ENCODE measurements at places on chromosomes 7 and 10. TPM values are rescaled to one million over a fixed set of nuclear protein-coding genes. Genes with fewer than 3 reads are reported as not detected.

DNA sequence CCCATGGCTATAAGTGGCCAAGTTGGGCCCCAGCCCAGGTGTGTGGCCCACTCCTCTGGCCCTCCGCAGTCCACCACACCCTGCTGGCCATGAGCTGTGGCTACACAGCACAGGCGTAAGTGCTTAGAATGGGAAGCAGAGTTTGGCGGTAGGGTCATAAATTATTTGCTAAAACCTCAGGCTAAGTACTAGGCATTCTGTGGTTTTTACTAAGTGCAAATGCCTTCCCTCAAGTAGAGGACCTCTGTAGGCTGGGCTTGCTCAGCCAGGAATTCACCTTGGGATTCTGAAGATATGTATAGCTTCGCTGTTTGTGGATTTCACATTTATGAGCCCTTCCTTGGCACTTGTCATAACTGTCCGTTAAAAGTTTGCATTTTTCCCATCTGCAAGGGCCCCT, 44.8 kb upstream of the LOXL4 start:
- DNase-seq, result no peak

GRCh38 chr10:103353281-103353680, 2.3 kb upstream of the PCGF6 start:
- DNase-seq, result no peak

DNA sequence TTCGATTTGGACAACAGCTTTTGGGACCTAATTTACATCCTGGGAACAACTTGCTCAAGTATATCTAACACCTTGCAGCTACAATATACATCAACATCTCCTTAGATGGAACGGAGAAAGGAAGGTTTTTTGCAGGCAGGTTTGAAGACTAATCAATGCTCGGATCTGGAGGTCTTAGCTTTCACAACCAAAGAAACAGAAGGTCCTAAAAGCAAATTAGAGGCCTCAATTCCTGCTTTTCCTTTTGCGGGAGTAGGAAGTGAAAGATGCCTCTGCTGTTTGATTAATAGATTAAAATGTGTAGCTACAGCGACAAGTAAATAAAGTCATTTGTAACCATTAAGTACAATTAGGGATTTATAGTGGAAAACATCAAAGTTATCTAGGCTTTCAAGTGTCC, 3.7 kb upstream of the SP8 start:
- no peak for DNase-seq

DNA sequence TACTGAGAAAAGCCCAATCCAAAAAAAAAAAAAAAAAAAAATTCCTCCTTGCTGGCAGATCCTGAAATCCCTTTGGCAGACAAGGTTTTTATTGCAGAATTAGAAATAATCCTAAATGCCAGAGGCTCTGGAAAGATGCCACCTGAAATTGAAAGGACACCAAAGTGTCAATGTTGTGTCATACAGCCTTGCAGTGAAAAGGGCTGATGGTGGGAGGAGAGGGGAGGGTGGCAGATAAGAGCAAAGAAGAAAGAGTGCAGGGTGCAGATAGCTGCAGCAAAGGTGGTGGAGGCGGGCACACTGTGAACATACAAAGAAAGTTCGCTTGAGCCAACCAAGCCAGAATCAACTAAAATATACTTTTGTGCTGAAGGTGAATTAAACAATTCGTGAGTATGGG, 8.2 kb upstream of the OPTN start:
- DNase-seq, result no peak

- no peak for DNase-seq
These were observed at the start of gene MYO3A for GRCh38 chr10:25933653-25934608. Gene MYO3A, plus strand, starts transcription at chr10:25934229. Its CDS starts 17,882 bp downstream, at chr10:25952111.

DNA sequence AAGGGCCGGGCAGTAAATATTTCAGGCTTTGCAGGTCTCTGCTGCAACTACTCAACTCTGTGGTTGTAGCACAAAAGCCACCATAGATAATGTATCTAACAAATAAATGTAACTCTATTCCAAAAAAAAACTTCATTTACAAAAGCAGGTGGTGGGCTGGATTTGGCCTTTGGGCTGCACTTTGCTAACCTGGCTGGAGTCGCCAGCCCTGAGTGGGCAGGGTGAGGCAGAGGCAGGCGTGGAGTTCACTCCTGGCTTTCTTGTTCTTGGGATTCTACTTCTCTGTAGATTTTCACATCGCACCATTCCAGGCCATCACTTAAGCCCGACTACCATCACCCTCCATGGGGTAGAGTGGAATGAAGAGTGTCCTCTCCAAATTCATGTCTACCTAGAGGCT, 367.6 kb upstream of the MGMT start:
- DNase-seq, result no peak

GRCh38 chr7:74292757-74293576, 3.8 kb downstream of the CLIP2 start:
- no peak for DNase-seq

GRCh38 chr7:48004638-48005037, 24.3 kb downstream of the SUN3 start:
- DNase-seq, result no peak

- DNase-seq, result no peak
These were observed 296.6 kb downstream of the PLXNA4 start for GRCh38 chr7:132279718-132280117.

DNA sequence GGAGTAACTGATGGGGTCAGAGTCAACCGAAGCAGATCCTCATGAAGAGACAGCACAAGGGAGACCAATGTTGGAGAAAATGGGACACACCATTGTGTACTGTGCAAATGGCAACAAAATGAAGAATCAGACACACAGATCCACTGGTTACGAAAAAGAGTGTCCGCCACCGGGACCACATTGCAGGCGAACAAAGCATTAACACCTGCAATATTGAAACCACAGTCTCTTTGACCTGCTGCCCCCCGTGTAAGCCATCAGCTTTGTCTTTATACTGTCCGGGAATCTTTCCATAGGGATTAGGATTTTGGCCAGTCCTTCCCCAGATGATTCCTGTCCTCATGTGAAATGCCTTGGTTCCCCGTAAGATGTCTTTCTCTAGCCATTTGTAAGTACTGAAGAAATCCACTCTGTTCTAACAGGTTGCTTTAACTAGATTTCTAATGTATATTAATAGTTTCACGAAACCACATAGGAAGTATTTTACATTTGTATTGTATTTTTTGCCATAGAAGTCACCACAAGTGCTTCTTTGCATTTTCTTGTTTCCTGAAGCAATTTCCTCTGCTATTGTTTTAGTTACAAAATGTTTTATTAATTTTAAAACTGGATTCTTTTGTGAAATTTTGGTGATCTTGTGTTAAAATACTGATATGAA, 140.8 kb upstream of the NFE2L3 start:
- DNase-seq, result no peak

DNA sequence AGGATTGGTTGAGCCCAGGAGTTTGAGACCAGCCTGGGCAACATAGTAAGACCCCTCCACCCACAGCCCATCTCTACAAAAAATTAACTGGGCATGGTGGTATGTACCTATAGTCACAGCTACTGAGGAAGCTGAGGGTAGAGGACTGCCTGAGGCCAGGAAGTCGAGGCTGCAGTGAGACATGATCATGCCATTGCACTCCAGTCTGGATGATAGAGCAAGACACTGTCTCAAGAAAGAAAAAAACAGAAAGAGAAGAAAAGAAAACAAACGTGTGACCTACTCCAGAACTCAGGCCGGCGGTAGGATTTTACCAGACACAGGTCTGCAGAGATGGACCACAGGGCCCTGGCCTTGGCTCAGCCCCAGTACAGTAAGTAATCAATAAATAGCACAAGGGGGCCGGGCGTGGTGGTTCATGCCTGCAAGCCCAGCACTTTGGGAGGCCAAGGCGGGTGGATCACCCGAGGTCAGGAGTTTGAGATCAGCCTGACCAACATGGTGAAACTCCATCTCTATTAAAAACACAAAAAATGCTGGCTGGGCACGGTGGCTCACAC, 35.4 kb upstream of the TNRC18 start:
- DNase-seq, result no peak

- no peak for DNase-seq
These were observed 153.9 kb upstream of the PCBD1 start for GRCh38 chr10:71042216-71042615.

DNA sequence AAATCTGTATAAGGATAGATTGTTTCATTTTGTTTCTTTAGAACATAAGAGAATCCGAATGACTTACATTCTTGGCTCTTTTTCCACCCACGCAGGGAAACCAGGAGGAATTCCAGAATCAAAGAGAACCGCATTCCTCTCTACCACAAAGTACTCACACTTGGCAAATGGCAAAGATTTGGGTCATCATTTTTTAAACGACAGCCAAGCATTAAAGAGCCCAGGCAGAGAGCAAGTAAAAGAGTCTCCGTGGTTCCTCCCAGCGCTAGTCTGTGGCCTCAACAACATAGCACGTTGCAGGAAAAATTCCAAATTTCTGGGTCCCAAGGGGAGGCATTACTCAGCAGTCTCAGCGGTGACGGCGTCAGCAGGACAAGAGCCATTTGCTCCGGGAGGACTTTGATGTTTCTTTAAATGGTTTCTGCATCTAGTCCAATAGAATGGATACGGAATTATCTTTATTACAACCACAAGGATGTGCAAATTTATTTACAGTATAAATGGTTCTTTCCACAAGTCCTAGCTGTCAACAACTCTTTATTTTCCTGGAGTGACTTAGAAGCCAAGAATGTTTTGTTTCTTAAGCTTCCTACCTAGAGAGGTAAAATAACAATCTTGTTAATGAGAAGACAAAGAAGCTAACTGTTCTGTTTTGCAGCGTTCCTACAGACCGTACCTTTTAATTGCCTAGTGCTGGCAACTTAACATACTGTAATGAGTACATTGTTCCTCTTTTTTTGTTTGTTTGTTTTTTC, 232.5 kb downstream of the SKIDA1 start:
- peak; percentile 77 for DNase-seq

DNA sequence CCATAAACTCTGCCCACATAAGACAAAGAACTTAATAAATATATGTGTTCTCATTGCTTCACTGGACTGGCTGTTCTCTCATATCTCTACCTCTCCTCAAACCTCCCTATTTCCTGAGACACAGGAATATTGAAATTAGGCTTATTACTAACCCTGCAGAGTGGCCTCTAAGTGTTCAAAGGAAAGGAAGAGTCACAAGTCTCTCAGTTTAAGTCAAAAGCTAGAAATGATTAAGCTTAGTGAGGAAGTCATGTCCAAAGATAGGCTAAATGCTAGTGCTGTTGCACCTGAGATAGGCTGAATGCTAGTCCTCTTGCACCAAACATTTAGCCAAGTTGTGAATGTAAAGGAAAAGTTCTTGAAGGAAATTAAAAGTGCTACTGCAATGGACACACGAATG, 41.1 kb downstream of the GNAI1 start:
- DNase-seq, result no peak

DNA sequence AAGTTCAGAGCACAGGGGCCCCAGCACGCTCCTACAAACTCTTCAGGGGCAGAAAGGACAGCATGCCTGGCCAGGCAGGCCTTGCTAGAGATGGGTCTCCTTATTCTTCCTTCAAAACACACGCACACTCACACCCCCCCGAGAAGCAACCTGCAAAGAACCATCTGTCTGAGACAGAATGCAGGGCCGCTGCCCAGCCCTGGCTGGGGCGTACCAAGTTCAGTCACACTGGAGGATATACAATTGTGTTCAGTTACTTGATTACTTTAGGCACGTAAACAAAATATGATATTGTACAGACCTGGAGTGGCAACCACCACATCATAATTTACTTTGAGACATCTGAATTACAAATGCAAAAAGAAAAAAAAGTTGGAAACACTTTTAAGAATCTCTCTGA, 5.7 kb downstream of the FAM53B start:
- no peak for DNase-seq

DNA sequence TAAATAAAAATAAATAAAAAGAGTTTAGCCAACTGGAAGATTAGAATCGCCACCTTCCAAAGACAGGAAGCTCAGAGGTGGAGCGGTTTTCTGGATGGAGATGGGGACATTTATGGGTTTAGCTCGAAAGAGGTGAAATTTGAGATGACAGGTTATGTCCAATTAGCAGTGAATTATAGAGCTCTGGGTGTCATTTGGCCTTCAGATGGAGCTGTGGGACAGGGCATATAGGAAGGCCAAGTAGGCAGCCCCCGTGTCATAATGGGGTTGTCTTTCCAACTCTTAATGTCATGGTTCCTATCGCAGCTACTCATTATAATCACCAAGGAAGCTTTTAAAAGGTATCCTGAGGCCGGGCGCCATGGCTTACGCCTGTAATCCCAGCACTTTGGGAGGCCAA, 21.0 kb upstream of the EEPD1 start:
- DNase-seq, result no peak

DNA sequence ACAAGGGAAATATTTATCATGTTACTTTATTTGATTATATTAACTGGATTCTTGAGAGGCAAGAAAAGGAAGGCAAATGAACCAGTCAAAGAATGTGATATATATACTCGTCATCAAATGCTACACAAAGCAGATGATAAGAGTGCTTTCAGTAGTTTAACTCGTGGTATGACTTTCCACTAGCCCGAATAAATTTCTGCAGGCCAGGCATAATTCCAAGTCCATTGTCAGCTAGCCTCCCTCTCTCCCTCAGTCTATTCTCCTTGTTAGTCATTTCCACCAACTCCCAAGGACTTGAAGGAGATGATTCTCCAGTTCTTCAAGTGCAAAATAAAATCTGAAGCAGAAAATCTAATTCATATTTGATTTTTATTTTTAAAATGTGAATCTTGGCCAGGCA, 190.5 kb downstream of the GLI3 start:
- DNase-seq, result no peak

DNA sequence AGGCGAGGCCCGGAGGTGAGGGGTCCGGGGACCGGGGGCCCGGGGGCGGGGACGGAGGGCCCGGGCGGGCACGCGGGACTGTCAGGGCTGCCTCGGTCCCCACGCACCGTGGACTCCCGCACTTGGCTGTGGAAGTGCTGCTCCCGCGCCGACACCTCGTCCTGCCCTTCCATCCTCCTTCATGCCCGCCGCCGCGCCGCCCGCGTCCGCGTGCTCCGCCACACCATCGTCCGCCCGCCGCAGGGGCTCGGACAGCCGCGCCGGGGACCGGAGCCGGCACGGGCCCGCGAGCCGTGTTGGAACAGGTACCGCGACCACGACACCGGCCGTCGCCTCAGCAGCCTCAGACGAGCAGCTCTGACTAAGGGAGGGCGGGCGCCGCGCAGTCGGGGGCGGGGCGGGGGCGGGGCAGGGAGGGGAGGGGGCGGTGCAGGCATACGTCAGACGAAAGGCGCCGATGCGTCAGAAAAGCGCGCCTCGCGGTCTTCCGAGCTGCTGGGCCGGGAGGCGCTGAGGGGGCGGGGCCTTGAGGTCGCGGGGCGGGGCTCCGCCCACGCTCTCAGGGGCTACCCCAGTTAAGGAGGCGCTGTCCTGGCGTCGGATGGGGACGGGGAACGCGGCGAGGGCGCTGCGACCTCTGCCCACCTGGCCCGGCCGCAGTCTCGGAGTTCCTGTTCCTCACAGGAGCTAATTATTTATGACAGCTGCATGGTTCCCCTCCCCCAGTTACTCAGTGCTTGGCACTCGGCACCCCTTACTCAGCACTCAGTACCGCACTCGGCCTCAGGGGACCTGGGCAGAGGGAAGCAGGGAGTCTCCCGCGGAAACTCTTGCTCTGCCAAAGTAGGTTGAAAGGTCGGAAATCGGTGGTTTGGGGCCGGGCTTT, at the start of gene LMBR1:
LMBR1 (minus strand) TSS at position 363 of the 886 bp plus-strand sequence; CDS start at position 173, 190 bp downstream.
- peak; percentile 83 for DNase-seq

GRCh38 chr10:4677296-4678021, 148.5 kb upstream of the AKR1E2 start:
- DNase-seq, result peak; percentile 53

TAC1 gene
- total RNA-seq, result not detected

ANKRD30A gene
- total RNA-seq, result not detected

LIPJ gene
- not detected for total RNA-seq

ASB10 gene
- not detected for total RNA-seq

RAPGEF5 gene
- 106 TPM for total RNA-seq

PDGFA gene
- total RNA-seq, result 75.6 TPM

MKI67 gene
- total RNA-seq, result 16.4 TPM

TRIM74 gene
- not detected for total RNA-seq

PHTF2 gene
- total RNA-seq, result 13.8 TPM

FRMD4A gene
- total RNA-seq, result 80.0 TPM

TSPAN13 gene
- total RNA-seq, result 24.6 TPM

SPDYE6 gene
- not detected for total RNA-seq
